NCI-H345 (cell line): ENCODE measurements at places on chromosomes 5 and 9.

DNA sequence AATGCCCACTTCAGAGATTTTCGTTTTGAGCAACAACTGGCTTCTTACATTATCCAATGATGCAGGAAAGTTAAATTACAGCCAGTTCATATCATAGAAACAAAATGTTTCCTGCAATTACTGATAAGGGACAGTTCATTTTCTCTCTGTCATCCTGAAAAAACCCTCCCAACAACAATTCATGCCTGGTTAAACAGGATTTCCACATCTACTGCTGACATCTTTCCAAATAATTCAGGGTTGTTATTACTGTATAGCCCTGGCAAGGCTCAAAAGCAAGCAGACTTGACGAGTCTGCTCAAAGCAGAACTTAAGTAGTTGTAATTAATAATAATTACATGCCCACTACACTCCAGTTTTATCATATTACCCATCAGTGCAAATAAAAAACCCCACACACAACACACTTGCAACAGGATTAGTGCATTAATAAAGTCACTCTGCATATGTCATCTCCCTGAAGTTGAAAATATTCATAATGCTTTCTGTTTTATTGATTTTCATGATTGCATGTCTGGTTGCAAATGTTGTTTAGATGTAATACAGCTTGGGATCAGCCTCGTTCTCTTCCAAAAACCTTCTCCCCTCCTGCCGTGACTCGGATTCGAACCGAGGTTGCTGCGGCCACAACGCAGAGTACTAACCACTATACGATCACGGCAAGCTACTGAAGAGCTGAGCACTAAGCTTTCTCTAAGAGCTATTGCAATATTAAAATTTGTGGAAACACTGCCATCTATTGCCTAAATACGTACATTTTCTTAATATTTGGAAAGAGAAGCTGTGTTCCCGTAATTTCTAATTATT lies 119.6 kb upstream of the NFIB start:
- peak; percentile 22 for DNase-seq

DNA sequence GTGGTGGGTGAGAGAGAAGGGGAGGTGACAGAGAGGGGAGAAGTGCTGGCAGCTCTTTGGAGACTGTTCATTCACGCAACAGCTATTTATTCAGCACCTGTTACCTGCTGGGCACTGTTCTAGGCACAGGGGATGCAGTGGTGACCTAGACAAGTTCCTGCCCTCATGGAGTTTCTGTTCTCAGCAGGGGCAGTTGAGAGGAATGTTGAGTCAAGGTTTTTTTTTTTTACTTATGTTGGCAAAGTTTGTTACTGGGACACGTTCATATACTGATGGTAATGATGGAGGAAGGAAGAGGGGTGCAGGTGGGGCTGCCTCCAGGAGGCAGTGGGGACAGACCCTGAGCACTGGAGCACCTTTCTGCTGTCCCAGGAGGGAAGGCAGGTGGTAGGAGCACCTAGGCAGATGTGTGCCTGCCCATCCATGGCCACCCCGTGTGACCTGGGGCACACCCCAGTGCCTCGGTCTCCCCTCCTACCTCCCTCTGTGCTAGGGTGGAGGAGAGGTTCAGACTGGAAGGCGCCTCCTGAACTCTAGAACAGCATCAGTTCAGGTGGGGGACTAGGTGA lies 49.4 kb upstream of the SLC25A51 start:
- no peak for DNase-seq

DNA sequence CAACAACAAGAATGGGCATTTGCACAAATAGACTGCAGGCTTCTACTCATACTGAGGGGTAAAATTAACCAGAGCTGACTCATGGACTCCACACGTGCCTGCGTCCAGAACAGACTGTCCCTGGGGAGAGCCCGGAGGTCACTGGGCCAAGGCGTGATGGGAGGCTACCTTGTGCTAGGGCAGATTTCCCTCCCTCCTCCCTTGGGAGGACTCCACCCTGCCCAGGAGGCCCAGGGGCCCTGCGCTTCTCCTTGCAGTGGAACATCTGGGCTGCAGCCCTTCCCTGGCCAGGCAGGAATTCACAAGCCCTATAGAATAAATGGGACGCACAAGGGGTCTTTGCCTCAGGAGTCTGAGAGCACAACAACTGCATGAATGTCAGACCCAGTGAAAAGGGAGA lies 35.6 kb downstream of the IRX2 start:
- DNase-seq: no peak

- DNase-seq: no peak
These were observed 68.2 kb upstream of the TAF1L start for GRCh38 chr9:32703635-32704034.

GRCh38 chr5:145906401-145906800 lies 30.0 kb upstream of the SH3RF2 start:
- DNase-seq: no peak

GRCh38 chr9:129612815-129613519 lies 7.9 kb downstream of the C9orf50 start:
- no peak for DNase-seq

GRCh38 chr9:98047002-98047401 lies 9.5 kb upstream of the NANS start:
- DNase-seq: no peak

DNA sequence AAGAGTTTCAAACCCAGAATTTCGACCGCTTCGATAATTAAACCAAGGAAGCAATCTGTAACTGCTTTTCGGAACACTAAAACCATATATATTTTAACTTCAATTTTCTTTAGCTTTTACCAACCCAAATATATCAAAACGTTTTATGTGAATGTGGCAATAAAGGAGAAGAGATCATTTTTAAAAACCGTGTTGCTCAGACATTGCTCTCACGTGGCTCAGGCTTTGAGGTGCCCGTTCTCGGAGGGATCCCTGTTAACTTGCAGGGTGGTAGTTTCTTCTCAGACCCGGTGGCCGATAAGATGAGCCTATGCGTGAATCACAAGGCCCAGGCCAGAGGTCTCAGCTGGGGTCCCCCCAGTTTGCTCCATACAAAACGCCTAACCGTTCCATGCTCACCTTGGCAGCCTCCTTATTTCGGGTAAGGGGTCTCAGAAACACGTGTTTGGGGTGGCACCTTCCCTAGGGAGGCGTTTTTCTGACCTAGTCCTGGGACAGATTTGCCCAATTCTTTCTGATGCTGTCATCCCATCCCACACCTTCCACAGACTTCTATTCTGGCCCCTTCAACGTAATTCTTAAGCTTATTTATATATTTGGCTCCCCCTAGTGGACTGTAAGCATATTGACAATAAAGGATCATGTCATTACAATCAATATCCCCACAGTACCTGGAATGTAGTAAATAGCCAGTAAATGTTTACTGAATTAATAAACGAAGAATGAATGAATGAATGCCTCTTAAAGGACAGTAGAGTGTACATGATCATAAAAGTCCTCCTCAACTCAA lies 48.1 kb downstream of the THBS4 start:
- peak; percentile 63 for DNase-seq

DNA sequence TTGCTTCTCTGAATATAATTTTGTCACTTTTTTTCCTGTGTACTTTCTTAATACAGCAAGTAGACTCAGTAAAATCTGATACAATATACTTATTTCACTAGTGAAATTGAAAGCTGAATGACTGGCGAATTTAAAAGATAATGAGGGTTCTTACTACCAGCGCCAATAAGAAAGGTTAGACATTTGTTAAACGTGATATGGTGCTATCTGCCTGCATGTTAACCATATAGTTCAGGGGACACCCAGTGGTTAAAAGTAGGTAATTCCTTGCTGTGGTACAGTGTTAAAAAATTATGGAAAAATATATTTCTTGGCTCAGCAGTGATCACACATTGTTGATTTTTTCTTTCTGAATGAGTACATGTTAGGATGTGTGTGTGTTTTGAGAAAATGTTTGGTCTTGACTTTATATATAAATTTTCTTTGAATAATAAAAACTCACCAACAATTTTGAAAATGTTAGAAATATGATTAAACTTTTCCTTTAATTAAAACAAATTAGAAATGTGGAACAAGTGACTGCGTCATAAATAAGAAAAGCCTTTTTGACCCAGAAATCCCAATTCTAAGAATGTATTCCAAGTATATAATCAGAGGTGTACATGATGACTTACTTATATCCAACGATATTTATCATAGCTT lies 25.8 kb downstream of the CAST start:
- DNase-seq: no peak

GRCh38 chr9:3433066-3433465 lies 92.7 kb downstream of the RFX3 start:
- DNase-seq: no peak

DNA sequence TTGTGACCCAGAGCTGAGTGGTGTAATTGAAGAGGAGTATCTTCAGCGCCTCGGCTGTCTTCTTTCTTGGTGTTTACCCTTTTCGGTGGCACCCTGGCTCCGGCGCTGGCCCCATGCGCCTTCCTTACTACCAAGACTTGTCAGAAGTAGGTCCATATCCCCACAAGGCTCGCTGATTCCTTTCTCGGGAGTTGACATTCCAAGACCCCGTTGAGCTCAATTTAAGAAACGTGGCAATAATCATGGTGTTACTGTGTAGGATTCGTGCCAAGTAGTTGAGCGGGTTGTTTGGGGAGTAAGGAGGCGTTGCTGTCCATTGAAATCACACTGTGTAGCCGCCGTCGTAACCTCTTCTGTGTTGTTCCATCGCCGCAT lies 795 bp downstream of the NDUFAF2 start:
- DNase-seq: no peak

- no peak for DNase-seq
These were observed 296.6 kb upstream of the DAB2 start for GRCh38 chr5:39721394-39721793.

- DNase-seq: no peak
These were observed 407.7 kb downstream of the SH3GL2 start for GRCh38 chr9:17986595-17986994.

DNA sequence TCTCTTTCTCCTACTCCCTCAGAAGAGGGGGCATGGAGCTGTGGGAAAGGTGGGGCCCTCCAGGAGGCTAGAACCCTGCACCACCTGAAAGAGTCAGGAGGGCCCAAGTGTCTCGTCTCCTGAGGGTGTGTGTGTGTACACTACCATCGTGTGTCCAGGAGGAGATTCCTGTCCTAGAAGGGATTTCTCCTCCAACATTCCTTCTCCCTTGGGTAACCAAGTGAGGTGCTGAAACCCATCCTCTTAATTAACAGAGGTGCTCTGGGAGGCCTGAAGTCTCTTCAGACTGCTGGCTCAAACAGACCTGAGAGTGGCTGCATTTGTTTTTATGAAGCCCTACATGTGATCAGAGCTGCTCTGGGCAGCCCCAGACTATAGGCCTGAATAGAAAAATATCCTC lies 61.1 kb upstream of the FAM169A start:
- no peak for DNase-seq

- no peak for DNase-seq
These were observed 5.6 kb upstream of the DND1 start for GRCh38 chr5:140678993-140679392.

GRCh38 chr9:70488098-70488792 lies 73.8 kb upstream of the KLF9 start:
- DNase-seq: no peak

- DNase-seq: no peak
These were observed 24.7 kb downstream of the PRLR start for GRCh38 chr5:35205606-35206005.

DNA sequence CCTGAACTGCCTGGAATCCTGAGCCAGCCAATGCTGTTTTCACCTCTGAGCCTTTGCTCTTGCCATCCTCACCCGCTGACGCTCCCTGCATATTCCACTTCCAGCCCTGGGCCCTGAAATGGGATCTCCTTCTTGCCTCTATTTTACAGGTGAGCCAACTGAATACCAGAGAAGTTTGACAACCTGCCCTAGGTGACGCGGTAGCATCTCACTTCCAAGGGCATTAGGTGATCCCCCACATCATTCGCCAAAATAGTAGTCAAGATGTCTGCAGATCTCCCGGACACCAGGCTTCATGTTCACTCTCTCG lies 43.5 kb downstream of the FOXI1 start:
- DNase-seq: no peak

DNA sequence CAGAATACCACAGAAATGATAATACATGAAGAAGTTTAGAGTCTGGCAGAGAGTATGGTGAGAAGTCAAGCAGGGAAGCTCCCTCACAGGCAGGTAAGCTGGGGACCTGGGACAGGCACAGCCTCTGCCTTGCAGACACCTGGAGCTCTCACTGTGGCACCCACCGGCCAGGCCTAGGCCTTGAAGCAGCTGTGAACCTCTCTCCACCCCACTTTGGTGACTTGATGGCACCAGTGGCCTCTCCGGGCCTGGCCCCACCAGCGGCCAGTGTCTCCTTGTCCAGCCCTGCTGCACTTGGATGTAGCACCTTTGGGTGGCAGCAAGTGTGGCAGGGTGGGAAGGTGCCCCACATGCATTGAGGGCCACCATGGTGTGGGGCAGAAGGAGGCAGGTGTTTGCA lies 330.5 kb downstream of the NPR3 start:
- DNase-seq: no peak

GRCh38 chr5:169071-169727 lies 22.1 kb upstream of the LRRC14B start:
- DNase-seq: no peak

GRCh38 chr5:172588380-172588779 lies 52.7 kb upstream of the NEURL1B start:
- no peak for DNase-seq

- DNase-seq: no peak
These were observed 20.6 kb downstream of the WNK2 start for GRCh38 chr9:93204470-93205043.

DNA sequence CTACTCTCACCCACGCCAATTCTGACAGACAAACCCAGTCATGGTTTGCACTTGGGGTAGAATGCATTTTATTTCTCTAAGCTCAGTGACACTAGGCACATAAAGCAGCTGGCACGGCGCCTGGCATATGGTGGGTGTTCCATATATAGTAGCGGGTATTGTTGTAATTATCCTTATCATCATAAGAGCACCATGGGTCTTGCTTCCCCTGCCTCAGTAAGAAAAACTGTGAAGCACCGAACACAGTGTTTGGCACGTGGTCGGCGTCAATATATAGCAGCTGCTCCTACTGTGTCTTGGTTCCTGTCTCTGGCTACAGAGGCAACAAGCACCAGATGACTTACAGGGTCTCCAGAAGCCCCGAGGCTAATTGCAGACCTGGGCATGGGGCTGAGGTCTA lies 194.1 kb upstream of the PANK3 start:
- peak; percentile 85 for DNase-seq

GRCh38 chr5:56569566-56569965 lies 245.8 kb upstream of the MAP3K1 start:
- DNase-seq: no peak

- DNase-seq: no peak
These were observed 408.0 kb upstream of the DMAC1 start for GRCh38 chr9:8207596-8207995.

DNA sequence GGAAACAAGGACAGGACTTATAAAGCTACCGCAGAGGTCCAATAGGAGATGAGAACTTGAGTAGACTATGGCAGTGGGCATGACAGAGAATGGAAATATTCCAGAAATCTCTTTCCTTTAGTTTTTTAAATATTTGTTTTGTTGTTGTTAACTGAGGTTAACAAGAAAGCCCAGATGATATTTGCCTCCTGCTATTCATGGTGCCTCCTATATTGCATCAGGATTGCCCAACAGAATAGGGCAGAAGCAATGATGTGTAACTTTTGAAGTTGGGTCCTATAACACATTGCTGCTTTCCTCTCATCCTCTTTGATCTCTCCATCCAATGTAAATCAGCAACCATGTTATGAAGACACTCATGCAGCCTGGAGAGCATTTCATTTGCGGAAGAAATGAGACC lies 42.8 kb downstream of the PDE4D start:
- no peak for DNase-seq

- DNase-seq: no peak
These were observed 967.5 kb downstream of the NR2F1-AS1 start for GRCh38 chr5:92613546-92613945.

- no peak for DNase-seq
These were observed 75.5 kb upstream of the PALM2AKAP2 start for GRCh38 chr9:109704546-109704945.
